ENCODE measurements at places on chromosomes 3 and 15. TPM values are rescaled to one million over a fixed set of nuclear protein-coding genes. Genes with fewer than 3 reads are reported as not detected.

Gene PCNP
- 50.8 TPM for total RNA-seq

Gene PPP2R3A
- 10.5 TPM for total RNA-seq

Gene NOX5
- 0.53 TPM for total RNA-seq

Gene RAMAC
- 4.8 TPM for total RNA-seq

Gene BTLA
- total RNA-seq = not detected

Gene CKMT1B
- not detected for total RNA-seq

Gene SYNPR
- not detected for total RNA-seq

Gene SLC15A2
- total RNA-seq = not detected

Gene SLC28A2
- total RNA-seq = not detected

Gene SEC22A
- 6.4 TPM for total RNA-seq

Gene FMN1
- 4.3 TPM for total RNA-seq

Gene CYP1A2
- not detected for total RNA-seq

Gene TRAT1
- 3.7 TPM for total RNA-seq

Gene CCDC39
- not detected for total RNA-seq

Gene BSN
- 0.85 TPM for total RNA-seq

Gene PRICKLE2
- total RNA-seq = 24.7 TPM

Gene SI
- not detected for total RNA-seq

Gene SNTN
- total RNA-seq = not detected

Gene ANP32A
- total RNA-seq = 19.2 TPM

Gene FANCD2OS
- not detected for total RNA-seq

Gene GOLGA8R
- total RNA-seq = not detected

Gene HHLA2
- not detected for total RNA-seq

Gene ZNF619
- total RNA-seq = 1.4 TPM

Gene ATP10A
- 26.7 TPM for total RNA-seq

Gene GOLGA8J
- total RNA-seq = 0.75 TPM

Gene SLC9C1
- 0.32 TPM for total RNA-seq

Gene MYRIP
- total RNA-seq = 12.7 TPM

Gene XCR1
- total RNA-seq = not detected

Gene THSD4
- total RNA-seq = 151 TPM

All from ascending aorta (tissue), 2 donors.